ENCODE measurements at places on chromosomes 3 and 15. TPM values are rescaled to one million over a fixed set of nuclear protein-coding genes. Genes with fewer than 3 reads are reported as not detected.
A peak's percentile ranks its signal among the peaks of the same experiment; 100 is the strongest.

Gene IL17RC
- 116 TPM for total RNA-seq

Gene ST8SIA2
- total RNA-seq = not detected

Gene NPAP1
- total RNA-seq = not detected

Gene PCOLCE2
- 17.3 TPM for total RNA-seq

Gene TM4SF18
- 0.40 TPM for total RNA-seq

Gene PIERCE2
- 0.63 TPM for total RNA-seq

Gene CSPG5
- 0.66 TPM for total RNA-seq

Gene GXYLT2
- 13.3 TPM for total RNA-seq

DNA sequence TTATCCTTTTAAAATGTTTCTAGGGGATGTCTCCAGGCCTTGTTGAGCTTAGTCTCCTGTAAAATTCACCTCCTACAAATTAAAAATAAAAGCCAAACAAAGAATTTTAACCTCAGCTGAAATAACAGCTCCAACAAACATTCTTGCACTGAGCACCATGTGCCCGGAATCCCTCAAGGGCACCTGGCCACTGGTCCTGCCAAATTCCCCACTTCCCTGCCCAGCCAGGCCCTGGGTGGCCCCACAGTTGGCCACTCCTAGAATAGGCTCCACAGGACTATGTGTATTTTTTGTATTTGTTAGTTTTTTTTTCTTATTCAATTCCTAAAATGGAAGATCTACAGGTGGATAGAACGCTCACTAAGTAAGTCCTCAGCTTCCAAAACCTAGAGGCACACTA, 33.1 kb upstream of the PLA2G4E start:
- no peak for DNase-seq

DNA sequence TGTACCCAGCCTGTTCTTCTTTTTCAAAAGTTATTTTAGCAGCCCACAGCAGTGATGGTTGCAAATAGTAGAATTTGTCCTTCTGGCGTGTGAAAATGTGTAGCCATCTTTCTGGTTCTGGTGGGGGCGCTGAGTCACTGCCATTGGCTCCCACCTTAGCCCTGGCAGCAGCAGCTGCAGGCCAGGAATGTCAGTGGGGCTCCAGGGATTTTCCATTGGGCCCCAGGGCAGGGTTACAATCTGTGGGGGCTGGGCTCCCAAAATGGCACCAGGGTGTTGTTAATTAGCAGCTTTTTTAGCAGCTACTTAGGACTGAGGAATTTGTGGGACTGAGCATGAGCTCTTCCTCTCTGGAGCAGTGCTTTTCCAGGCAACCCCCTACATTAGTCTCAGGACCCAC, 38.9 kb downstream of the TOPAZ1 start:
- no peak for DNase-seq

- no peak for DNase-seq
Observed at GRCh38 chr3:59684766-59685165, 634.9 kb upstream of the CFAP20DC start.

GRCh38 chr3:16395212-16395611, 118.3 kb downstream of the RFTN1 start:
- no peak for DNase-seq

GRCh38 chr15:68630211-68630555, 51.4 kb downstream of the CORO2B start:
- DNase-seq = no peak

DNA sequence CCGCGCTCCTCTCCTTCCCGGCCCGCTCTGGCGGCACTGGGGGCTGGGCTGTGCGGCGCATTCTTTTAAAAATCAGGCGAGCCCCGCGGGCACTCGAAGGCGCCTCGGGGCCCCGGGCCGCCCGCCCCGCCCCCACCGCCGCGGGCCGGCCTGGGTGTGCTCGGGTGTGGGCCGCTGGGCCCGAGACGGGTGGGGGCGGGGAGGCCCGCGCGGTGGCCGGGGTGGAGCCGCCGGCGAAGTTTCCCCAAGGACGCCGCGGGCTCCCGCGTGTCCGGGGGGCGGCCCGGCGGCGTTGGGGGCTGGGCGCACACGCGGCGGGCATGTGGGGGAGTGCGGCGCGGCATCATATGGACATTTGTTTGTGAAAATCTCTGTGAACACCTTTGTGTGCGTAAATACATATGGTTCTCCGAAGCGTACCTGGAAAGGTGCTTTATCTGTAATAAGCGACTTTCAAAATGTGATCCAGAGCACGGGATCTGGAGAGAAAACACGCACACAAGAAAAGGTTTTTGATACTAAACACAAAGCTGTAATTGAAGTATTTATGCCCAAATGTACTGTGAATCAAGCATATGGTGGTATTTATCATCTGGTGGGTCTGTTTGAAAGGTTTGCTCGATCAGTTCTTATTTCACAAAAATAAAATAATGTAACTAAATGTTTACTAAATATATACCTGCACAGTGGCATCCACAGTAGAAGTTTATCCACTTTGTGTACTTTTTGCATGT, 612 bp upstream of the TBL1XR1 start:
- peak; percentile 68 for DNase-seq

DNA sequence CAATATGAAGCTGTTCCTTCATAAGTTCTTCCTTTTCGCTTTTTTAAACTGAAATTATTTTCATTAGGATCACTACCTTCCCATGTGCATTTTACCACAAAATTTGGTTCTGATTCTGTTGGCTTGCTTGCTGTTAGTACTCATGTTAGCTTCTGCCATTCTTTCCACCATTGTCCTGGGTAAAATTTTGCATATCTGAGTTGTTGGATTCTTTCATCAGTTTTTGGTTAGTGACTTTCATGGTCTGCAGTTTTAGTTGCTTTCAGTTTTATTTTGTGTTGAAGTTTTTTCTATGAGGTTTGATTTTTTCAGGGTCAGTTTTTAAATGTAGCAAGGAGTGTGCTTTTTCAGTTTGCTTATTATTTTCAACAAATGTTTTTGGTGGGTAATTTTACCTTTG, 71.9 kb downstream of the SMAD3 start:
- no peak for DNase-seq

DNA sequence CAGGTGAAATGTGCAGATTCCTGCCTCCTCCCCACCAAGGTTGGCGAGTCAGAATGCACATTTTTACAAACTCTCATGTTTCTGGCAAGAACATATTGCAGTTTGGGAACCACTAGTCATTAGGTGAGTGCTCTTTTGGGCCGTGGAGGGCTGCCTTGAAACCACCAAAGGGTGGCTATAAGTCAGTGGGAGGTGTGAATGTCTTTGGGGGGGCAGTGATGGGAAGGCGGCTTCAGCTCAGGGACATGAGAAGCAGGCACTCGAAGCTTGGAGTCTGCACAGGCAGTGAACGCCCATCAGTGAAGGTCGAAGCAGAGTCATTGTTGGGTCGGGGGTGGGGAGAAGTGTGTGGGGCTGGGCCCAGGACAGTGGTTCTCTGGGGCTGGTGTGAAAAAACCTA, 1.1 kb downstream of the NOX5 start:
- DNase-seq = no peak

- DNase-seq = no peak
Observed at GRCh38 chr3:17444865-17445264, 297.6 kb downstream of the TBC1D5 start.

DNA sequence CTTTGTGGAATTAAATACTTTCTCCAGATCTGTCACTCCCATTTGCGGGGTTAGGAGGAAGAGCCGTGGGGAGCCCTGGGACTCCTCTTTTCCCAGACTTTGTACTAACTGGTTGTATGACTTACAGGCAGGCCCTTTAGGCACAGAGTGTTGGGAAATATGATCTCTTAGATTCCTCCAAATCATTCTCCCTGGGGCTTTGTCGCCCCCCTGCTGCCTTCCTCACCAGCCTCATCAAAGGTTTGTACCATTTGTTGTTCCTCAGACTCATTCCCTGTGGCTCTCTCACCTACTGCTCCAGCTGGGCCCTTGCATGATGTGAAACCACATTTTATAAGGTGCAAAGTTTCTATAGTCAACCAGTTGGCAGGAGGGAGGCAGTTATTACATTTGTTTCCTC, 56.4 kb downstream of the CRYGS start:
- peak; percentile 17 for DNase-seq

- DNase-seq = no peak
Observed at GRCh38 chr3:16912400-16913263, 27.9 kb downstream of the PLCL2 start.

DNA sequence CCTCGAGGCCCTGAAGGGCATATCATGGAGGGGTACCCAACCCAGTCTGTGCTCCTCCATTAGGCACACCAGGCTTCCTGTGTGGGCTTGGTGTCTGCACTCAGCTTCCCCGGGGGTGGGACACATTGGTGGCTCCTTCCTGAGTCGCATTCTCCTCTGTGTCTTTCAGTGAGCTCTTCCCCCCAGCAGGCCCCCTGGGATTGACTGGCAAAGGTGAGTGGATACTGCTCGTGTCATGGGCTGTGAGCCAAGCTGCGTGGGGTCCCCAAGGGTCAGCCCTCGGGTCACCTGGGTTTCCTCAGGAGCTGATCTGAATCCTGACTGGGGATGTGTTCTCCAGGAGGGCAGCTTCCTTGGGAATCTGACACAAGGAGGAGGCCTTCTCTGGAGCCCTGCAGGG, 231.0 kb downstream of the SNRPN start:
- DNase-seq = no peak

GRCh38 chr3:175526191-175526590, 667.1 kb downstream of the NAALADL2 start:
- DNase-seq = no peak

DNA sequence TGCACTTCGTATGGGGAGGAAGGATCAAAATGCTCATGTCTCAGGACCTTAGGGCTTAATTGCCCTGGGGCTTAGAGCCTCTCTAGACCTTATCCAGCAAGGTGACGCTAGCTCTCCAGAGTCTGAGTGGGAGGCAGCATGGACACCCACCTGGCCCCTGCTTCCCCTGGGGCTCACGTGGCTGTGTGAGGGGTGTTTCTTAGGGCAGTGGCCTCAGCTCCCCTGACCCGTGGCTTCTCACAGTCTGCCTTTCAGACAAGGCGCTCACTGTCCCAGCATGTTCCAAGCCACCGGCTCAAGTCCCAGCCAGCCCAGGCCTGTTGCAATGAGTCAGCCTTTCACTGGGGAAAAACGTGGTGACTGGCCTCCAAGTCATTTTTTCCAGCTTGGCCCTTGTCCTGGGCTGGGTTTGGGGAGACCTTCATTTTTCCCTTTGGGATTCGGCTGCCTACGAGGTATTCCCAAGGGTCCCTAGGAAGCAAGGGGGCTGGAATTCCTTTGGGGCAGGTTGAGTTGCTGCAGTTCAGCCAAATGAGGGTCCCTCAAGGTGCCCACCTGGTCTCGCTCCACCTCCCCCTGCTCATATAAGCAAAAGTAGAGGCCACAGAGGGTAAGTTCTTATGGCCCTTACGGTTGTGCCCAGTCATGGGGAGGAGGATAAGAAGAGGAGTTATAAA, 15.7 kb downstream of the BHLHE40 start:
- DNase-seq = peak; percentile 92

GRCh38 chr15:39776068-39776467, 6.6 kb downstream of the FSIP1 start:
- DNase-seq = no peak

DNA sequence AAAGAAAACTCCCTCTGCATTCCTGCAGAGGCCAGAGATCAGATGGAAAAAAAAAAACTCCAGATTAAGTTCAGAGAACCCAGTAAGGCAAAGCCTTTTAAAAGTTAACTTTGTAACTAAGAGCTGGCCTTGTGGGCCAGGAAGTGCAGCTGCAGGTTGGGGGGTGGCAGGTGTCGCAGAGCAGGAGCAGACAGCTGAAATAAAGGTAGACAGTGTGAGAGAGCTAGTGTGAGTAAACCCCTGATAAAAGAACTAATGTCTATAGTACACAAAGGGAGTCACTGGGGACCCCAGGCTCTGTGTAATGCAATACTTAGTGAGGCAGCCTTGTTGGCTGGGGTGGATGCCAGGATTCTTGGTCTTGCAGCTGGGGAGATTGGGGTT, 42.1 kb downstream of the PPCDC start:
- peak; percentile 45 for DNase-seq

DNA sequence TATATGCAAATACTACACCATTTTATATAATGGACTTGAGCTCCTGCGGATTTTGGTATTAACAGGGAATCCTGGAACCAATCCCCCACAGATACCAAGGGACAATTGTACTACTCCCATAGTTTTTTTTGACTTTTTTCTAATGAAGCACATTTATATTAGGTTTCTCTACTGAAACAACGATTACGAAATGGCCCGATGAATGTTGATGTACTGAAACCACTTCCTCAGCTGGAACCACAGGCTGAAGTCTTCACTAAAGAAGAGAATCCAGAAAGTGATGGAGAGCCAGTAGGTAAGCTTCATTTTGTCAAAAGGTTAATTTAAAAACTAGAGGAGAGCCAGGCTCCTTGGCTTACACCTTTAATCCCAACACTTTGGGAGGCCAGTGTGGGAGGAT, 121.5 kb upstream of the LRRFIP2 start:
- DNase-seq = no peak

GRCh38 chr15:59528961-59529402, 82.6 kb upstream of the GCNT3 start:
- peak; percentile 95 for DNase-seq

DNA sequence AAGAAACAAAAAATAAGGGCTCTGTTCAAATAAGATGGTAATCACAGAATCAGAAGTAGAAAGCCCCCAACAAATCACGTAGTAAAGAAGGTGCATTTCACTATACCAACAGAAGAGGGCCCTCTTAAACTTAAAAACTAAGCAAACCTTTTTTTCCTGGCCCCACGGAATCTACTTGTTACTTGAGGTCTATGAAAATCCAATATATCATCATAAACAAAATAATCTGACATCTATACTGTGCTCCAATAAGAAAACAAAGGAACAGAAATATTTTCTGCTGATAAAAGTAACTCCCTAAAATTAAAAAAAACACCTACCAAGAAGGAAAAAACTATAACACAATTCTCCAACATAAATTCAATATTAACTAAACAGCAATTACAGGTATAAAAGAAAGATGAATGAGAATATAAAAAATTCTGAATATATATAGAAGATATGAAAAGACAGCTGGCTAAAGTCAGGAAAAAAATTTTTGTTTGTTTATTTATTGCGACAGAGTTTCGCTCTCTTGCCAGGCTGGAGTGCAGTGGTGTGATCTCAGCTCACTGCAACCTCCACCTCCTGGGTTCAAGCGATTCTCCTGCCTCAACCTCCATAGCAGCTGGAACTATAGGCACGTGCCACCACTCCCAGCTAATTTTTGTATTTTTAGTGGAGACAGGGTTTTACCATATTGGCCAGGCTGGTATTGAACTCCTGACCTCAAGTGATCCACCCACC, 81.8 kb downstream of the CLASP2 start:
- DNase-seq = peak; percentile 76

GRCh38 chr3:189148081-189148507, 23.7 kb upstream of the TPRG1 start:
- peak; percentile 82 for DNase-seq

- peak; percentile 65 for DNase-seq
Observed at GRCh38 chr15:38084289-38084688, 149.8 kb downstream of the TMCO5A start.

- no peak for DNase-seq
Observed at GRCh38 chr3:12501360-12502020, 17.2 kb downstream of the TSEN2 start.

DNA sequence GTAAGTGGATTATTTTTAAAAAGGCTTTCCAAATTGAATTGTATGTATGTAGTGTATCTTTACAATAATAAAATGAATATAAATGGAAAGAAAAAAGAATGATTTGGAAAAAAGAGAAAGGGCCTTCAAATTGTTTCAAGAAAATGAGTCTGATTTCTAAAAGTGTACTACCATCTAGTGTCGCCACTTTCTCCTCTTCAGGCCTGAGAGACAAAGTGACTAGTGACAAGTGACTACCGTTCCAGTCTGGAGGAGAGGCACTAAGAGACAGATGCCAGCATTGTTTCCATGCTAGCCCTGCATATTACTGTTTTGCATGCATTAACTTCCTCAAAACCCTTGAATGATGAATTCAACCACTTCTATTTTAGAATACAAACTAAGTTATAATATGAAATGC, 39.3 kb downstream of the P3H2 start:
- no peak for DNase-seq
